CD4-positive, CD25-positive, alpha-beta regulatory T cell (primary cell): ENCODE measurements at places on chromosomes 12 and 14.

DNA sequence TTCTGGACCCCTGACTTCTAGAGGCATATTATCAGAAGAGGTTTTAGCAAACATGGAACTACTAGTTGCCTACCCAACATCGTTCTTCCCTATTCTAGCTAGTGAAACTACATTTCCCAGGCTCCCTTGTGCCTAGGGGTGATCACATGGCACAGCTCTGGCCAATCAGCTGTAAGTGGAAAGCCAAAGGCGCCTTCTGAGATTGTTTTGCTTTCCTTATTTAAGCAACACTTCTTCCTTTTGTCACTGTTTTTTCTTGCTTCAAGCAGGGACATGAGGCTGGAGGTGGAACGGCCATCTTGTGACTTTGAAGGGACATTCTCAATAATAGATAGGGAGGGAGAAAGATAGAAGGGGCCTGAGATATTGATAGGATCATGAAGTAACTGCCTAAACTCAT lies 136.7 kb downstream of the ZNF664 start:
- no peak for DNase-seq

GRCh38 chr12:74963867-74964331 lies 245.7 kb downstream of the KCNC2 start:
- no peak for DNase-seq

GRCh38 chr14:70811578-70811977 lies 2.3 kb upstream of the MAP3K9 start:
- no peak for DNase-seq

DNA sequence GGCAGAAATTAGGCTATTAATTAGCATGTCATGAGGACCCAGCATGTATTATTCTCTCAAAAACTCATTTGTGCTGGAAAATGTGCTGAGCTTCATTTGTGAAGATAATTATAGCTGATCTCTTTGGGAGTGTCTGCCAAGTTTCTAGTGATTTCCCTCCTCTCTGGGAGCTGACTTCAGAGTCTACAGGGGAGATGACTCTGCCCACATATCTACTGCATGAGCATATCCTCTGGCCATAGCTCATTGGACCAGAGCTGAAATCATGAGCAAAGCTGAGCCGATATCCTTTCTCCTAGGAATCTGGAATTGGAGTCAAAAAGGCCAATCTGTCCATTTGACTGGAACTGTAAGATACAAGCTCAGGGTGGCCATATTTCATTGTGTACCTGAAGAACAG lies 5.9 kb downstream of the CCDC198 start:
- no peak for DNase-seq

DNA sequence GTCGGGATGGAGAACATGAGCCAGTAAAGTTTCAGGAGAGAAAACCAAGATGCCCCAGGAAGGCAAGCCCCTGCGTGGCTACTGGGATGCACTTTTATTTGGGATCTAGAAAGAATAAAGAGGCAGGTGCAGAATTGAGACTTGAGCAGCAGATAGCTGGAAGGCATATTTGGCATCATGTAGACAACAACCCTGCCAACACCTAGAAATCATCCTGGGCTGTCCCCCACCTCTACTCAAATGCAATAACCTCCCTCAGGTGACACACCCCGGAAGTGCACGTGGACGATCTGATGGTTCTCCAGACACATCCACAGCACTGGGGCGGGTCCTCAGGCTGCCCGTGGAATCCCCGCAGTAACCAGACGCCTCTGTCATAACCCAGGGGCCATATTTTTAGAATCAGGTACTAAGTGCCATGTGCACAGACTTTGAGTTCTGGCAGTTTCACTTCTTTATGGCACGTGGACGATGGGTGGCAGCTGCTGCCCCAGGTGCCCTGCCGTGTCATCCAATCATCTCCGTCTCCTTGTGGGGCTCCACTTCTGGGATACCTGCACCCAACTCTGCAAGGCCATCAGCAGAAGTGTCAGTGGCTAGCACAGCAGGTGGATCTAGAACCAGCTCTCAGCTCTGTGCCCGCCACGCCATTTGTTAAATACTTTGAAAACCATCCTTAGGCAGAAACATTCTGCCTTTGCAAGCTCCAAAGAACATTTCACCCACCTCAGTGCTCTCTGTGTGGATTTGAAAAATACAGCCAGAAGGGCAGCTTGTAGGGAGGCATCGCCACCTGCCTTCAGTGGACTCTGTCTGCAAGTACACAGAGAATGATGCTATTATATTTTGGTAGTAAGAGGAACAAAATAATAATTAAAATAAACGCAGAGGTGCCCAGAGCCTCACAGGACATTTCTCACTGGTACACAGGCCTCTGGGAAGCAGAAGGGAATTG lies 771.7 kb upstream of the TMEM132C start:
- no peak for DNase-seq

GRCh38 chr14:39241637-39242036 lies 7.9 kb downstream of the MIA2 start:
- no peak for DNase-seq

DNA sequence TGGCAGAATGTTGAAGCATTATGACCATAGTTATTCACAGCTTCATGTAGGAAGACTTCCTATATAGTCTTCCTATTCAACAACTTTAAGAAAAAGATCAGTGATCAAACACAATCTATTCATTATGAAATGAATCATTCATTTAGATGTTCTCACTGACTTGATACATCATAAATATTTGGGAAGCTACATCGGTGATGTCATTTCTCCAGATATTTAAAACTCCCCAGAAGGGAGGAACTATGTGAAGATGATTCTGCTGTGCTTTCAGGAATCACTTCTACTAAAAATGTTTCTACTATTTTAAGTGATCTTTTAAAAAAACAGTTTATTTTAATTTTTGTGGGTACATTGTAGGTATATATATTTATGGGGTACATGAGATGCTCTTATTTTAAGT lies 316.4 kb downstream of the BCAT1 start:
- DNase-seq: no peak

DNA sequence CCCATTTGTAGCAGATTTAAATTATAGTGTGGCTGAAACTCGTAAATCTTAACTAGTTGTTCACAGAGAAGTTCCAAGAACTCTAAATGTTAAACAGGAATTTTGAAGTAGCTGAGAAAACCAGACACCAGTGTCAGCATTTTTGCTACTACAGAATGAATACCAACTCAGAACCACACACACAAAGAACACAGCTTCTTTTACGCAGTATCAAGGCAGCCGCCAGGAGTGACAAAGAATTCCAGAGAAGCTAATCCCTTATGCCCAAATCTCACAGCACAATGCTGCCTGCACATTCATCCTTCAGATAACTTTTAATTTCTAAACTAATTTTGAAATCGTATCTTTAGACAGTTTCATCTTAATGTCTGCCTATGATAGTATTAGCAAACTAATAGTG lies 37.4 kb downstream of the SLC6A15 start:
- DNase-seq: no peak

DNA sequence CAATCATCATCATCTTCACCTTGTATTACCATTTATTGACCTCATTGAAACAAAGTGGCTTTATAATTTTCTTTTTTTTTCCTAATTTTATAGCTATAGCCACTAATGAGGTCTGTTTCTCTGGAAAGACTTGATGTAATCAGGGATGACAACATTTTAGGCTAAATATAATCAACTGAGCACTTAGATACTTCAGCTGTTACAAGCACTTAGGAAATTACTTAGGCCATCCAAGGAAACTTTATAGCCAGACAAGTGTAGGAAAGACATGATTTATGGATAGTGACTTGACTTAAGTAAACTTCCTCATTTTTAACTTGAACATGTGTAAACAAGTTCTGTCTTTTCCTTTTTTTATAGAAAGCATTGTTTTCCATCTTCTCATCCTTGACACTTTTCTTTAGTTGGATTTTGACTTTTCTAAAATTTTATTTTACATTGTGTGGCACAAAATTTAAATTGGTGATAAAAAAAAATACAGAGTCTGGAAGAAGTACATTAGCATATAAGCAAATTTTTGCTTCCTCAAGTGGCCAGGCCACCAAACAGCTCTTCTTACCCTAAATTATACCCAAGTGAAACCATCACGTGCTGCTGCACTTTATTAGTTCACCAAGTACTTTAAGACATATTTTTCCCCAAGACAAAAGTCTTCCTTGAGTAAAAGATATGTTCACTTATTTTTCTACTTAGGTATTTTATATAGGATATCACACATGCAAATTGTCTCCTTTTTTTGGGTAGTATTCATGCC lies 15.1 kb downstream of the CPNE8 start:
- DNase-seq: no peak

- DNase-seq: no peak
Measured at GRCh38 chr12:19085090-19085489, 44.4 kb upstream of the PLEKHA5 start.

GRCh38 chr12:80196419-80196818 lies 97.1 kb downstream of the OTOGL start:
- DNase-seq: no peak

DNA sequence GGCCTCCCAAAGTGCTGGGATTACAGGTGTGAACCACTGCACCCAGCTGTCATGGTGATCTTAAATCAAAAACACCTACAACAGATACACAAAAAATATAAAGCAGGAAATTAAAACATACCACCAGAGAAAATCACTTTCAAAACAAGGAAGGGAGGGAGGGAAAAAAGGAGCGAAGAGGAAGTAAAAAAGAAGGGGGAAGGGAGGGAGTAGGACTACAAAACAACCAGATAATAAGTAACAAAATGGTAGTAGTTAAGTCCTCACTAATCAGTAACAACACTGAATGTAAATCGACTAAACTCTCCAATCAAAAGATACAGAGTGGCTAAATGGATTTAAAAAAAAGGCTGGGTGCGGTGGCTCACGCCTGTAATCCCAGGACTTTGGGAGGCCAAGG lies 89.0 kb downstream of the SH2B3 start:
- DNase-seq: no peak

- DNase-seq: no peak
Measured at GRCh38 chr12:116010467-116010866, 267.0 kb downstream of the MED13L start.

GRCh38 chr12:6899837-6900519 lies 4.6 kb upstream of the LRRC23 start:
- DNase-seq: no peak

DNA sequence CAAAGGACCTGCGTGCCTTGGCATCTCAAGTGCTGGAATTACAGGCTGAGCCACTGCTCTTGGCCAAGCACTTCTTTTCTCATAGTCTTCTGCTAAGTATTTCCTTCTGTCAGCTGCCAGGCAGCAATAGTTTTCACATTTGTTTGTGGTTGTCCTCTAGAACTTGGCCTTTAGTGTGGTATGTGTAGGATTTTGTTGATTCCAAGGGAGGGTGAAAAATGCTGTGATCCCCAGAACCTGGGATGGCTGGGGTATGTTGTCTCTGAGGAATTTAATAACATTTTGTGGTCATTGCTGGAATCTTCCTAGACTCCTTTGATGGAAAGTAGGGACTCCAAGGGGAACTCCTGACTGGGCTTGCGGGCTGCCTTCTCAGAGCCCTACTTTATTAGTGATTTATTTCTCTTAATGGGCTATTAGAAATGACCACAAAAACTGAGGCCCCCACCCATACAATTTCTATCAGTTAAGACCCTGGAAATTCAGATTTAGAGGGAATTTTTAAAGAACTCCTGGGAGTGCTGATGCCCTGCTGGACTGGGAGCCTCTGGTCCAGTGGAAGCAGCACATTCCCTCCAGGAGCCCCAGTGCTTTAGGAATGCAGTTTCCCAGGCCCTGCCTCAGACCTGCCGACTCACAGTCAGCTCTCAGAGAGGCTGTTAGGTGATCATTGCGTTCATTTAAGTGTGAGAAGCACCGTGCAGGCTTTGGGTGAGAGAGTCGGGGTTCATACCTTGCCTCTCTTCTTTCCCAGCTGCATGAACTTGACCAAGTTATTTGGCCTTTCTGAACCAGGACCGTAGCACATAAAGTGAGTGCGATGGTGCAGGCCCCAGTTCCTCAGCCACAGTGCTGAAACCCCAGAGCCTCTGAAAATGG lies 22.7 kb downstream of the TRAF3 start:
- DNase-seq: no peak

- no peak for DNase-seq
Measured at GRCh38 chr14:23910101-23910875, 43.3 kb upstream of the DHRS4 start.

DNA sequence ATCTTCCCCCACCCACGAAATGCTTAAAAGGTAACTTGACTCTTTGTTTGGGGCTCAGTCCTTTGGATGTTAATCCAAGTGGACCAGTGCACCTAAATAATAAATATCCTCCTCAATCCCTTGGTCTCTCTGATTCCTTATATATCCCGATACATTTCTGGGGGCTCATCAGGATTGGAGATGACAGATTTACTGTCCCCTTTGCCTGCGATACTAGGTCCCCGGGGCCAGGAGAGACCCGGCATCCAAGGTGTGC lies 26.3 kb downstream of the KLRK1 start:
- no peak for DNase-seq

- DNase-seq: no peak
Measured at GRCh38 chr14:93395231-93395630, 35.5 kb upstream of the UNC79 start.

DNA sequence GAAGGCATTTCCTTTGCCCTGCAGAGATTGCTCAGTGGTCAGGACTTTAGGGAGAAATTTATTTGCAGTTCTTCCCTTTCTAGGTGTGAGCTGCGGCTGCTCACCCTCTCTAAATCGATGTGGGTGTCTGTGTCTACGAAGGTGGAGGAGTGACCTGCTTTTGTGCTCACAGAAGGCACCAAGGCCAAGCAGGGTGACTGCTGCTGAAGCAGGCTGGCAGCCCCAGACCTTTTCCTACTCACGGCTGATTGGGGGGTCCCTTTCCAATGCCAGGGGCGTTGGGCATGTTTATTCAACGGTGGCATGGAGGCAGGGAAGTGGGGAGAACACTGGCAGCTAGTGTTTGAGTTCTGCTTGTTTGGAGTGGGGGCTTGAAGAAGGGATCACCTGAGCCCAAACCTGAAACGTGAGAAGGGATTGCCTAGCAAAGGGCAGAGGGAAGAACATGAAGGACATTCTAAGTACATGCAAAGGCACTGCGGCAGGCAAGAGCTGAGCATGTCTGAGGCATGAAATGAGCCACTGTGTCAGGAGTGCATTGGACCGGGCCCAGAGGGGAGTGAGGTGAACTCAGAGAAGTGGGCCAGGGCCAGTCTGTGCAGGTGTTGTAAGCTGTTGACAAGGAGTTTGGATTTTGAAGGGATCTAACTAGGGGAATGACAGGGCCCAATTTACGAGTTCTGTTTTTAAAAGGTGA lies 56.3 kb downstream of the CACNA1C start:
- DNase-seq: no peak

- no peak for DNase-seq
Measured at GRCh38 chr12:32466986-32467711, 67.8 kb downstream of the FGD4 start.

DNA sequence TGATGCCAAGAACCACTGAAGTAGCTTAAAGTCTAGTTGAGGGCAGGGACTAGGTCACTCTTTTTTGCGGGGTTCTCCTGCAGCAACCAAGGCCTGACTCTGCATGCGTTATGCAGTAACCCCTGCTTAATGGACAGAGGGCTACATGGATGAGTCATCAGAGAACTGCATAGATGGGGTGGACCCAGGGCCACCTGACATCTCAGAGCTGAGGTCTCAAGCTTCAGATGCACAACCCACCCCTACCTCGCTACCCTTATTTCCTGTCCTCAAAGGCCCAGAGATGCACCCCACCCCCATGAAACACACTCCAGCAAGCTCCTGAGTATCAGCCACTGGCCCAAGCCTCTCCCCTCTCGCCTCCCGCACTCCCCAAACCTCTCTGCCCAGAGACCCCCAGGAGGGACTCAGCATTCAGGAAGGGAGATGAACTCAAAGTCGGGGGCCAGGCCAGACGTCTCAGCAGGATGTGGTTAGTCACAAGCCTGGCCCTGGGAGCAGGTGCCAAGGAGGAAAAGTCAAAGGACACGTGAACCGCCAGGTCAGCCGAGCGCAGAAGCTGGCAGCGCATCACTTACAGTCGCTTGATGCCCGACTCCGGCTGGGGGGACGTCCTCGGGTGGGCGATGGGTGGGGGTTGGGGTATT lies 25.8 kb downstream of the SNRNP35 start:
- no peak for DNase-seq
